T-cell (primary cell): ENCODE measurements at places on chromosomes 5 and 9. TPM values are rescaled to one million over a fixed set of nuclear protein-coding genes. Genes with fewer than 3 reads are reported as not detected.

GRCh38 chr5:179680780-179681401, at the start of gene CBY3:
CBY3 (minus strand) TSS chr5:179681034; CDS start chr5:179680918, 116 bp downstream.
- DNase-seq = no peak
- H3K4me3 ChIP-seq = no peak within 1 kb of the TSS
- H3K27ac ChIP-seq = no peak within 1 kb of the TSS
- H3K4me1 ChIP-seq = peaks cover 43% of the 10 kb centered on the region

GRCh38 chr9:14106699-14107098, 207.2 kb downstream of the NFIB start:
- H3K27ac ChIP-seq = no peak overlapping the region
- DNase-seq = no peak
- H3K36me3 ChIP-seq = no peaks in the 10 kb centered on the region
- no peaks in the 10 kb centered on the region for H3K27me3 ChIP-seq
- no peaks in the 10 kb centered on the region for H3K4me1 ChIP-seq

The PPP1R26 gene
- 2.0 TPM for total RNA-seq

The PCDHGB7 gene
- 0.32 TPM for total RNA-seq
